ENCODE measurements at places on chromosomes 16 and 17. TPM values are rescaled to one million over a fixed set of nuclear protein-coding genes. Genes with fewer than 3 reads are reported as not detected.

- H3K4me3 ChIP-seq: no peak overlapping the region
- H3K36me3 ChIP-seq: no peaks in the 10 kb centered on the region
- DNase-seq: no peak
- H3K4me1 ChIP-seq: no peaks in the 10 kb centered on the region
- H3K27me3 ChIP-seq: no peaks in the 10 kb centered on the region
These were observed 11.4 kb upstream of the C16orf78 start for GRCh38 chr16:49362230-49362629.

INTS2 gene
- total RNA-seq: 22.3 TPM

- H3K4me1 ChIP-seq: no peaks in the 10 kb centered on the region
- no peak for DNase-seq
- H3K27me3 ChIP-seq: no peaks in the 10 kb centered on the region
- H3K27ac ChIP-seq: no peak overlapping the region
- no peaks in the 10 kb centered on the region for H3K36me3 ChIP-seq
These were observed 1080.1 kb upstream of the EEF2KMT start for GRCh38 chr16:6177616-6178180.

DNA sequence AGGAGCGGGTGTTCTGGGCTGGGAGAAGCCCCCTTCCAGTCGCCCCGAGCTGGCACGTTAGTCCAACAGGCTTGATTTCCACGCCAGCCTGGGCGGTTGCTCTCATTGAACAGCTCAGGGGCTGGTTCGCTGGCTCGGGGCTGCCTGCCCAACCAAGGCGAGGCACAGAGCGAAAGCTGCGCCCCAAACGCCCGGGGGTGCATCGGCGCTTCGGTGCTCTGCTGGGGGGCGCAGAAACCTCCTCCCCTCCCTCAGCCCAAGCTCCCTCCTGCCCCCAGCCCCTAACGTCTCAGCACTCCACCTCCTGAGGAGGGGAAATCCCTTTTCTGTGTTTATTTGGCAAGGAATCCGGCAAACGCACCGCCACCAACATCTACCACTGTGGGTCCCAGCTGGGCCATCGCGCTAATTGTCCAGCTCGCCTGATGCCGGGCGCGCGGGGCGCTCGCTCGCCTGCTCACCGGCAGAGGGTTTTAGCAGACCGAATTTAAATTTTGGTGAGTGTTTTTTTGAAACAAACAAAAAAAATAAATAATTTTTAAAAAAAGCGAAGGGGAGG lies 29.5 kb upstream of the RBFOX1 start:
- H3K4me3 ChIP-seq: no peak overlapping the region
- DNase-seq: no peak
- H3K27ac ChIP-seq: no peak overlapping the region
- no peaks in the 10 kb centered on the region for H3K4me1 ChIP-seq
- no peaks in the 10 kb centered on the region for H3K36me3 ChIP-seq
- H3K27me3 ChIP-seq: peaks cover 13% of the 10 kb centered on the region

- H3K4me3 ChIP-seq: no peak overlapping the region
- H3K4me1 ChIP-seq: peaks cover 22% of the 10 kb centered on the region
- DNase-seq: no peak
- H3K27me3 ChIP-seq: no peaks in the 10 kb centered on the region
- peaks cover 21% of the 10 kb centered on the region for H3K36me3 ChIP-seq
These were observed 22.4 kb downstream of the LSM12 start for GRCh38 chr17:44044071-44044470.

DNA sequence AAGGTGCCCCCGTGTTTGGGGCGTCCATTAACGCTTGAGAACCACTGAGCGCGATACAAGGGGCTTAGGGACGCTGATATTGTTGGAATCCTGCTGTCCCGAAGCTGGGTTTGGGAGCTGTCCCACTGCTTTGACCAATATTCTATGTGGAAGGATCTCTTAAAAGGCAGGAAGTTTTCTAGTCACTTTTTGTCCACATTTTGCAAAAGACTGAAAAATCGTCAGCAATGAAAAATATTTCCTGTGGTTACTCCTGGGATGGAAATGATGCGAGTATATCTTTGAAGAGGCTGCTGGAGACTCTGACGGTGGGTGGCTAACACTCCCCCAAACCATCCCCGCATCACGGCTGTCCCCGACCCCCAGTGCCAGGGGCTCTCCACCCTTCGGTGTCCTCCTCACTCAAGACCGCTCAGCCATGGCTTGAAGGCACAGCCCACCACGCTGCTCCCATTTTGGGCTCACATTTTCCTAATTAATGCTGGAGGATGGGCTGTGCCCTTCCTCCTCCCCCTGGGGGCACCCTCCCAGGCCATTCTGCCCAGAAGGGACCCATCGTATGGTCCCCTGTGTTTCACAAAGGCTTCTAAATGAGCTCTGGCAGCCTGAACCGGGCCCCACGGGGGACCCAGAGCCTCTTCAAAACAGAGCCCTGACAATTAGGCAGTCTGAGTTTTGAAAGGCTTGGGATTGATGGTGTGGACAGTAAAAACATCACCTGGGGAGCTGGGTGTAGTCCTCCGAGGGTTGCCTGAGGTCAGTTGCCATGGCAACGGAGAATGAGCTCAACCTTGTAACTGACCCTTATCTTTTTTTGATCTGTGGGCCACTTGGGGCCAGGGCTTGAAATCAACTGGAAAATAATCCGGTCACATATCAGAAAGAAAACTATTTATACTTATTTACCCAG lies 158.6 kb downstream of the C16orf78 start:
- no peaks in the 10 kb centered on the region for H3K27me3 ChIP-seq
- no peak for DNase-seq

DNA sequence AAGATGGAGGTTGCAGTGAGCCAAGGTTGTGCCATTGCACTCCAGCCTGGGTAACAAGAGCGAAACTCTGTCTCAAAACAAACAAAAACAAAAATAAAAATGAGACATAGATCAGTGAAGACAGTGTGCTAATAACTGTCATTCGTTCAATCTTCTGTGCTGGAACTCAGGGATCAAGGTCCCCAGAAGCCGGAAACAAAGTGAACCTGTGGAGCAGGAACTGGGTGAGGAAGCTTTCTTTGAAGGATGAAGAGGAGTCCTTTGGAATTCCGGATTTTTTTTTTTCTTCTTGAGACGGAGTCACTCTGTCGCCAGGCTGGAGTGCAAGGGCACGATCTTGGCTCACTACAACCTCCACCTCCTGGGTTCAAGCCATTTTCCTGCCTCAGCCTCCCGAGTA lies 2.1 kb upstream of the SLC2A4 start:
- no peak for DNase-seq
- peaks cover 14% of the 10 kb centered on the region for H3K4me1 ChIP-seq
- no peak overlapping the region for H3K27ac ChIP-seq
- H3K36me3 ChIP-seq: no peaks in the 10 kb centered on the region

DNA sequence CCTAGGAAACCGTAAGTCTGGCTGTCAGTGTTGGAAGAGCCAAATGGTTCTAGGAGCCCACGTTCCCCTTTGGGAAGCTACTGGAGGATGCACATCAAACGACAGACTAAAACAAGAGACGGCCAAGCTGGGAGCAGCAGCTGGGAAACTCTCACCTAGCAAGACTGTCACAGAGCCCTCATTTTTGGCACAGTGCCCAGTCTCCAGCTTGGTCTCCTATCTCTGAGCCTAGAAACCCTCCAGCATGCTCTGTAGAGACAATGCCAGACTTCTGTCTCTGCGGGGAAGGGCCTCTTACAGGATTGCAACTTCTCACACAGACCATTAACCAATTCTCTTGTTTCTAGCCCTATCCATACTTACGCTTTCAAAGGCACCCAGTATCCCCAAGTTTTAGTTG lies 23.5 kb downstream of the GTF3C1 start:
- H3K4me3 ChIP-seq: no peak overlapping the region
- peaks cover 29% of the 10 kb centered on the region for H3K36me3 ChIP-seq
- no peak overlapping the region for H3K27ac ChIP-seq
- peaks cover 7% of the 10 kb centered on the region for H3K4me1 ChIP-seq

GRCh38 chr17:44203731-44204440 lies 4.2 kb upstream of the ATXN7L3 start:
- peak overlapping the region; percentile 10 for H3K4me3 ChIP-seq
- peak; percentile 52 for DNase-seq
- peaks cover 16% of the 10 kb centered on the region for H3K36me3 ChIP-seq
- no peaks in the 10 kb centered on the region for H3K27me3 ChIP-seq
- H3K4me1 ChIP-seq: peaks cover 33% of the 10 kb centered on the region
- H3K27ac ChIP-seq: peak overlapping the region; percentile 42

DNA sequence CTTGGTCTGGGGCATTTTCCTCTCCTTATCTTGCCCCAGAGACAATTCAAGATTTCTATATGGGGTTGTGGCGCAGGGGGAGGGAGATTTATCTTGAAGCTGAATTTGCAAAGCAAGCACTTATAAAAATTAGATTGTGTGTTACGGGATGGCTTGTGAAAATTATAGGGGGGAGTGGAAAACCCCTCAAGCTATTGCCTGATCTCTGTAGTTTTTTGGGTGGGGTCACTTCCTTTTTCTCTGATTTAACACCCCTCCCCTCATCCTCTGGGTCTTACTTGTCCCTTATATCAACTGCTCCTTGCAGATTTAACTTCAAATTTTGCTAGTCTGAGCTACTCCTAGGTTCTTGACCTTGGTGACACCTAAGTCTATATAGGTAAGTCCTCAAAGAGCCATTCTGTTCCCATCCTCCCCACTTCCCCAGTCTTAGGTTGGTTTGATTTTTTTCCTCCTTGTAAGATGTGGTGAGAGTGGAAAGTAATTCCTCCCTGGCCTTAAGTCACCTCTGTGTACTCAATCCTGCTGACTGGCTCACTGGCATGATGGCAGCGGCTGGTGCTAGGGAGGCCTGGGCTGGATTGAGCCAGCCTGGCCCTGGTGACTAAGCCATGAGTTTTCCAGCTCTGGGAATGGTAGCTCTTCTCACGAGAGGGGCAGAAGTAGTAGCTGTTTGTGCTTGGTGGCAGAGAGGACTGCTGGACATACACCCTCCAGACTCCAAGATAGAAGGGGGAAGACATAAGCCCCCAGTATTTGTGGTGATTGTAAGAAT lies 2.3 kb downstream of the ARL4D start:
- H3K4me3 ChIP-seq: no peak overlapping the region
- peaks cover 7% of the 10 kb centered on the region for H3K4me1 ChIP-seq
- DNase-seq: no peak
- H3K27ac ChIP-seq: peak overlapping the region; percentile 45
- H3K27me3 ChIP-seq: peaks cover 2% of the 10 kb centered on the region

UBE2I gene
- 232 TPM for total RNA-seq

TAC4 gene
- not detected for total RNA-seq

GRCh38 chr17:1179112-1179817 lies 516 bp downstream of the ABR start:
- H3K27me3 ChIP-seq: peaks cover 15% of the 10 kb centered on the region
- H3K4me1 ChIP-seq: peaks cover 8% of the 10 kb centered on the region
- peak overlapping the region; percentile 80 for H3K4me3 ChIP-seq
- H3K27ac ChIP-seq: no peak overlapping the region

- peaks cover 1% of the 10 kb centered on the region for H3K36me3 ChIP-seq
- H3K27ac ChIP-seq: no peak overlapping the region
- DNase-seq: no peak
These were observed 3.3 kb upstream of the IRX5 start for GRCh38 chr16:54927125-54928015.

DNA sequence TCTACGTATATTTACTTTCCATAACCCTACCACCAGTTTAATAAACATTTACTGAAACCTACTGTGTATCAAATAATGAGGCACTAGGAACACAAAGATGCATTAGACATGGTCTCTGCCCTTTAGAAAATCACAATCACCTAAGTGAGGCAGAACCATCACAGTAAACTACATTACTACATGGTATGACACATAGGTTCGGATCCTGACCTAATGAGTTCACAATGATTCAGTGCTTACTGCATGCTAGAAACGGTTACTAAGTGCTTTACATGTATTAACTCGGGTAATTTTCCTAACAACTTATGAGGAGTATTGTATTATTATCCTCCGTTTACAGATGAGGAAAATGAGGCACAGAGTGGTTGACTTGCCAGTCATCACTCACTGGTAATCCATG lies 5.2 kb upstream of the SYNRG start:
- no peak overlapping the region for H3K4me3 ChIP-seq
- no peak for DNase-seq
- H3K27ac ChIP-seq: no peak overlapping the region
- H3K4me1 ChIP-seq: peaks cover 11% of the 10 kb centered on the region

DNA sequence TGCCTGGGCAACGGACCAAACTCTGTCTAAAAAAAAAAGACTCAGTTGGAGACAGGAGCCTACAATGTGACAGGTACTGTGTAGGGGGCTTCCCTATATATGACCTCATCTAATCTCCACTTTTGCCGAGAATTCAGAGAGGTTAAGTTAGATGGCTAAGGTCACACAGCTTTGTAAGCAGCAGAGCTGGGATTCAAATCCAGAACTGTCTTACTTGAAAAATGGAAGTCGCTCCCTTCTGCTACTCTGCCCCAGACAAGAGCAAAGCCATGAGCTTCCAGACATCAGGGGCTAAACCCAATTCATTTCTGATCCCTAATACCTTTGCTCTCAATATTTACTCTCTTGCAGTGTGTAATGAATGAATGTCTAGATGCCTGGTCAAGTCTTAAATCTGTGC lies 41.5 kb upstream of the ABCC12 start:
- H3K27ac ChIP-seq: no peak overlapping the region
- peaks cover 7% of the 10 kb centered on the region for H3K27me3 ChIP-seq
- H3K36me3 ChIP-seq: no peaks in the 10 kb centered on the region

DNA sequence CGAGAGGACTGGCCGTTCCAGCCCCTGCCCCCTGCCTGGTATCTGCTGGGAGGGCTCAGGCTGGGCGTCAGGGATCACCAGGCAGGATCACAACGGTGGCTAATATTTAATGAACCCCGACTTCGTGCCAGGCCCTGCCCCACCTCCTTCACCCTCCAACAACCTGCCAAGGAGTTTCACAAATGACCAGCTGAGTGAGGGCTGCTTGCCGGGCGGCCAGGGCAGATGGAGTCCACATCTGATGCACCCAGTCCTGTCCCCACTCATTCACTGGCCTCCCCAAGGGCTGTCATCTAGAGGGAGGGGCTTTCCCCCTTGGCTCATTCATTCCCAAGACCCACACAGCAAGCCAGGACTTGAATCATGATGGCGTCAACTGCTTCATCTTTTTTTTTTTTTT lies 17.5 kb downstream of the UBALD1 start:
- H3K27ac ChIP-seq: no peak overlapping the region
- H3K36me3 ChIP-seq: no peaks in the 10 kb centered on the region
- peaks cover 8% of the 10 kb centered on the region for H3K27me3 ChIP-seq
- no peak overlapping the region for H3K4me3 ChIP-seq

GRCh38 chr16:24087891-24088410 lies 168.2 kb upstream of the CACNG3 start:
- H3K27ac ChIP-seq: no peak overlapping the region
- H3K4me1 ChIP-seq: peaks cover 10% of the 10 kb centered on the region
- peaks cover 51% of the 10 kb centered on the region for H3K36me3 ChIP-seq
- H3K27me3 ChIP-seq: no peaks in the 10 kb centered on the region
- no peak for DNase-seq

PFN1 gene
- 1,828 TPM for total RNA-seq

- no peaks in the 10 kb centered on the region for H3K27me3 ChIP-seq
- no peak for DNase-seq
- peaks cover 37% of the 10 kb centered on the region for H3K4me1 ChIP-seq
These were observed 11.7 kb upstream of the SEC14L1 start for GRCh38 chr17:77128896-77129567.

C16orf96 gene
- 0.17 TPM for total RNA-seq

C16orf92 gene
- not detected for total RNA-seq

PRAC1 gene
- total RNA-seq: not detected

Measured in activated naive CD8-positive, alpha-beta T cell treated with anti-CD3 and anti-CD28 coated beads, Interleukin-2, amount 10 ng/mL, durations not matched to agents 7 days and 5 days (primary cell).